ENCODE measurements at places on chromosomes 6 and 20.

DNA sequence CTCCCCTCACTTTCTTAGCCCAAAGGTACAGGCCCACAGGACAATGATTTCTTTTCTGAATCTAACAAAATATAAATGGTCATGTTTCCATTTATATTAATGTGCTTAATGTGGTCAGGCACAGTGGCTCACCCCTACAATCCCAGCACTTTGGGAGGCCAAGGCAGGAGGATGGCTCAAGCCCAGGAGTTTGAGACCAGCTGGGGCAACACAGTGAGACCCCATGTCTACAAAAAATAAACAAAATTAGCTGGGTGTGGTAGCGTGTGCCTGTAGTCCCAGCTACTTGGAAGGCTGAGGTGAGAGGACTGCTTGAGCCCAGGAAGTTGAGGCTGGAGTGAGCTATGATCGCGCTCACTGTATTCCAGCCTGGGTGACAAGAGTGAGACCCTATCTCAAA, 77.2 kb upstream of the TULP1 start:
- no peak for DNase-seq

DNA sequence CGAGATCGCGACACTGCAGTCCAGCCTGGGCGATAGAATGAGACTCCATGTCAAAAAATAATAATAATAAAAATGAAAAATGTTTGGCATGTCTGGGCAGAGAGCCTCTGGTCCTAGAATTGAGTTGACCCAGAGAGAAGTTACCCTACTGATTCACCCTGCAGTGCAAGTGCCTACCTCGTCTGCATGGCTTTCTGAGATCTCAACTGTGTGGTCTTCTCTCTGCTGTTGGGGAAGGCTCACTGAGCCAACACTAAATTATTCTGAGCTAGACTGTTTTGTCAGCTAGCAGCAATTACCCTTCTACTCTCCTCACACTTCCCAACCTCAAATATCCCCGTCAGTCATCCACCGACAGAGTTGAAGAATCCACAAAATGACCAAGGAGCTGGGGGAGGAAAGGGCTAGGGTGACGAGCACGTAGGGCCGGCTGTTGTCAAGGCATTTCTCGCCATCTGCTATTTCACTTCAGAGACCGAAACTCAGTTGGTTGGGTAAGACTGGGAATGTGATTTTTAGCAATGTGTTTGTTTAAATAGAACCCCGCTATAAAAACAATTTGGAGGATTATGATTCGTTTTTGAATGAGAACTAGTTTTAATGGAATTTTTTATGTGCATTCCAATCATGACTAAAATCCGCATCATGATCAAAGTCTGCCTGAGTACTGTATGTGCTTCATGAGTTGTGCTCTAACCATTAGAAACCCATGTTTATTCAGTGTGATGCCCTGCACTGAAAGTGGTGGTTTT, 9.4 kb downstream of the MAS1 start:
- DNase-seq, result no peak

DNA sequence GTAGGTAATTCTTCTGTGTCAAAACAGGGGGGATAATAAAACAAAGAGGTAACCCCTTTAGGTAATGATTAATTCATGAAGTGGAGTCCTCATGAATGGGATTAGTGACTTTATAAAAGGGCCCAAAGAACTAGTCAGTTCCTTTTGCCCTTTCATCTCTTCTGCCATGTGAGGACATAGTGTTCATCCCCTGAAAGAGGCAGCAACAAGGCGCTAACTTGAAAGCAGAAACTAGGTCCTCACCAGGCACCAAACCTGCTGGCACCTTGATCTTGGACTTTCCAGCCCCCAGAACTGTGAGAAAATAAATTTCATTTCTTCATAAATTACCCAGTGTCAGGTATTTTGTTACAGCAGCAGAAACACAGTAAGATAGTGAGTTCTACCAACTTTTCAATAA, 16.4 kb upstream of the BRPF3 start:
- no peak for DNase-seq

GRCh38 chr6:136429264-136430065, 120.8 kb downstream of the MAP7 start:
- DNase-seq, result peak; percentile 21

GRCh38 chr20:59774921-59775686, 158.3 kb downstream of the SYCP2 start:
- DNase-seq, result no peak

DNA sequence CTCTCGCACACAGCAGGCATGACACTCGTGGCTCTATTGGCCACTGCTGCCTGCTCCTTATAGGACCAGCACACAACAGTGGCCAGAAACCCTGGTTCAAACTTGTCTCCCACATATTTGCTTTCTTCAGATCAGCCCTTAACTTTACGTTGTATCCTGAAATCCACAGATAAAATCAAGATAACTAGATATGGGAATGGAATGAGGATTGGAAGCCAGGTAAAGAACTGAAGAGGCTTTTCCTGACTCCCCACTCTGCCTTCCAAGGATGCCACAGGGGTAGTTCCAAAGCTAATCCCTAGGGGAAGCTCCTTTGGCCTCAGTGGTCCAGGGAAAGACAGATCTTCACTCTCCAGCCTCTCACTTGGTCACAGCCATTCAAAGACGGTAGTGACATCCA, 86.5 kb downstream of the INSM1 start:
- no peak for DNase-seq

DNA sequence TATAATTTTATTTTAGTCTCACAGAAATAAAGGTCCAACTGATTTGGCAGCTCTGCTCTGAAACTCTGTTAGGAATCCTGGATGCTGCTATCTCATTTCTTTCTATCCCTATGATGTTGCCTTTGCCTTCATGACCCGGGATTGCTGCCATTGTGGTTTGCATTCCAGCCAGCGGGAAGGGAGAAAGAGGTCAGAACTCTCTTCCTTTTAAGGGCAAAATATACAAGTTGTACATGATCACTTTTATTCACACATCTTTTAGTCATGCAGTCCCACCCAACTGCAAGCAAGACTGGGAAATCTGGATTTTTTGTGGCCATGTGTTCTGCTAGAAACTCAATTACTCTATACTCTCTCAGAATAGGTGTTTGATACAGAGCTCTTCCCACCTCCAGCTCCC, 263.1 kb upstream of the ZFP64 start:
- DNase-seq, result no peak

- no peak for DNase-seq
These were observed 19.7 kb upstream of the SPAG4 start for GRCh38 chr20:35595901-35596300.

GRCh38 chr20:20303320-20303719, 64.6 kb upstream of the INSM1 start:
- no peak for DNase-seq

All from OCI-M1 (cell line).